ENCODE measurements at places on chromosomes 6 and 20. TPM values are rescaled to one million over a fixed set of nuclear protein-coding genes. Genes with fewer than 3 reads are reported as not detected.

FOXC1 gene
- 52.2 TPM for total RNA-seq

E2F1 gene
- total RNA-seq, result 18.1 TPM

TPD52L1 gene
- 209 TPM for total RNA-seq

AGER gene
- total RNA-seq, result 28.1 TPM

SLC17A1 gene
- total RNA-seq, result not detected

MAP7 gene
- total RNA-seq, result 15.5 TPM

CAP2 gene
- total RNA-seq, result 14.1 TPM

NTSR1 gene
- total RNA-seq, result 0.71 TPM

DNA sequence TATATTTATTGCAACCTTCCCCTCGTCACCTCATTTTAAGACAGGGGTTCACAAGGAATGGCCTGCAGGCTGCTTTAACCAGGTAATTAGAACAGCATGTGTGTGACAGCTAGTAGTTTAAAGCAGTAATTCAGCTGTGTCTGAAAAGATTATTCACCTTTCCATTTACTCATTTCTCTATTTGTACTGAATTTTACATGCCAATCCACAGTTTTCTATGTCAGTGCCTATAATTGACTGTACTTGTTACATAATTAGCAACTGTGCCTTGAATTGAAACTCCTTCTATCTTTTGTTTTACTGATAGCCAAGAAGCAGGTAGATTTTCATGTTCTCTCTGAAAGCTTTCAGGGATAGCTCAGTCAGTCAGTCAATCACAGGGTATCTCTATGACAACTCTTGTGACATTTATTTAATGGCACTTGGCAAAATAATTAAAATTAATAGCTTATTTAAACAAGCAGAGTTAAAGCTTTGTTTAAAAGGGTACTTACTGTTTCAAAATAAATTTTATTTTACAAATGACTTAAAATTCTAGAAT lies 214.0 kb downstream of the ZFAND3 start:
- no peak for DNase-seq

- DNase-seq, result no peak
Observed at GRCh38 chr6:165770397-165771082, 107.5 kb upstream of the PDE10A start.

DNA sequence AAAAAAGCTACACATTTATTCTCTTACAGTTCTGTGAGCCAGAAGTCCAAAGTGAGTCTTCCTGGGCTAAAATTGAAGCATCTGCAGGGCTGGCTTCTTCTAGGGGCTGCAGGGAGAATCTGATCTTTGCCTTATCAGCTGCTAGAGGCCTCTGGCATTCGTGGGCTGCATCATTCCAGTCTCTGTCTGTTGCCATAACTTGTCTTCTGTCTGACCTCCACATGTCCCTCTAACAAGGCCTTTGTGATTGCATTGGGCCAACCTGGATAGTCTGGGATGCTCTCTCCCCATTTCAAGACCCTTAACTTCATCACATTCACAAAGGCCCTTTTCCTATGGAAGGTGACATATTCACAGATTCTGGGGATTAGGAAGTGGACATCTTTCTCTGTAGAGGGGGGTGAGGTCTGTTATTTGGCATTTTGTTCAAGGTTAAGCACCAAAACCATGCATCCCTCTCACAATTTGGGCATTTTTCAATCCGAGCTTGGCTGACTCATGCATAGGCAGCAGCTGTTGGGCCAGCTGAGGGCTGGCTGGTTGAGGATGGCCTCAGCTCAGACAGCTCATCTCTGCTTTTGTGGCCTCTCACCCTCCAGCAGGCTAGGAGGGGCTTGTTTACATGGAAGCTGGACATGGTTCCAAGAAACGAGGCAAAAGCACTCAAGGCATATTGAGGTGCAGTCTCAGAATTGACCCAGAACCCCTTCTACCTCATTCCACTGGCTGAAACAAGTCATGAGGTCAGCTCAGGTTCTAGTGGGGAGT lies 116.1 kb upstream of the NXT1 start:
- no peak for DNase-seq

- no peak for DNase-seq
Observed at GRCh38 chr6:128172752-128173682, 272.2 kb upstream of the THEMIS start.

DNA sequence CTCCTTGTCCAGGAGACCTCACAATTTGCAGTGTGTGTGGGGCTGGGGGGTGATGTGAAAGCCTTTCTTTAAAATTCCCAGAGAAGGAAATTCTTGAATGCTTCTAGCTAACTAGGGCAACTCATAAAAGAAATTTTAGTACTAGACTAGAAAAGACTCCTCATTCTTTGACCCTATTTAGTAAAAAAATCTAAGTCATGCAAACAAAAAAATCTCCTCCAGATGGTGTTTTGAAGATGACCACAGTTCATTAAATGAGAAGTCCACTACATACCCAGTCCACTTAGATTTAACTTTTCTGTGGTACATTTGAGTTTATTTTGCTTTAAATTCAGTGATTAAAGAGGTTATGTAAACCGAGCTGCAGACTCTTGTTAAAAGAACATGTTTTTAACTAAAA lies 67.5 kb downstream of the NDUFAF5 start:
- no peak for DNase-seq

- no peak for DNase-seq
Observed at GRCh38 chr6:63527658-63528514, 44.4 kb upstream of the LOC128125822 start.

DNA sequence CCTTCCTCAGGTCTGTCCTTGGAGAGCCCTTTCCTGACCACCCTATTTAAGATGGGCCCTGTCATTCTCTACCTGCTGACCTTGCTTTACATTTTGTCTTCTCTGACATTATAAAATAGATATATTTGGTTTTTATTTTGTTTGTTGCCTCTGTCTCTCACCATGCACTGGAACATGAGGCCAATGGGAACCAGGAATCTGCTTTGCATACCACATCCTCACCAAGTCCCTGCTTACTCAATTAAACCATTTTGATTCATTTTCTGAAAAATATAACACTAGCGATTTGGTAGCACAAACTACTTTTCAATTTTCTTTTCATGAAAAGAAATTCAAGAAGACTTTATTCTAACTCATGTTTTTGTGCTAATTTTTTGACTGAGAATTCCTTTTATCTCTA lies 32.8 kb upstream of the POPDC3 start:
- no peak for DNase-seq

DNA sequence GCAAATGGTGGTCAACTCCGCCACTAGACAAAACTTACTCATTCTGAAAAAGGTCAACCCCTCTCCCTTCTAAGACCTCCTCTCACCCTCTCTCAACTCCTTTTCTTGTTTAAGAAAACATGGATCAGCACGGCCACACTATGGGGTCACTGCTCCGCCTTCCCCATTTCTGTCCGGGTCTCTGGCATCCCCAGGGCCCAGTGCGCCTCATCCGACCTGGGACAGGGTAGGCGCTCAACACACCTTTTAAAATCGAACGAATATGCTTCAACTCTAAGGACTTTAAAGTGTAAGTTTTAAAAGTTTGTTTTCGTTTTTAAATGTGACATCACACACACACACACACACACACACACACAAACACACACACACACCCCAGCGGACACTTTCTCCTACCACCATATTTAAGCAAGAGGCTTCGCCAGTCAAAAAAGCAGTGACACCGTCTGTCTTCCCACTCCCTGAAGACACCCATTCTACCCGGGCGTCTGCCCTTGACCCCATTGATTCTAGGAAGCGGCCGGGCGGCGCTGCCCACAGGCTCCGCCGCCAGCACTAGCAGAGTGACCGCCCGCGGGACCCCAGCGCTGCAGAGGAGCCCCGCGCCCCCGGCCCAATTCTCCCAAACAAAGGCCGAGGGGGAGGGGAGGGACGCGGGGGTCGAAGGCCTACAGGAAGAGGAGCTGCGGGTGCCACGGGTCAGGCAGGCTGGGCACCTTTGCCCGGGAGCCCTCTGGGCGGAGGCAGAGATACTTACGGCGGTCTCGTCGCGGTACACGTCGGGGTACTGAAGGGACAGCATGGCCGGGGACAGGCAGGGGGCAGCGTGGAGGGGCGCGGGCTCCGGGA lies 568 bp downstream of the PREP start:
- no peak for DNase-seq

GRCh38 chr6:105109955-105110895 lies 69.6 kb downstream of the POPDC3 start:
- DNase-seq, result no peak
